ENCODE measurements at places on chromosomes 6 and 20.

DNA sequence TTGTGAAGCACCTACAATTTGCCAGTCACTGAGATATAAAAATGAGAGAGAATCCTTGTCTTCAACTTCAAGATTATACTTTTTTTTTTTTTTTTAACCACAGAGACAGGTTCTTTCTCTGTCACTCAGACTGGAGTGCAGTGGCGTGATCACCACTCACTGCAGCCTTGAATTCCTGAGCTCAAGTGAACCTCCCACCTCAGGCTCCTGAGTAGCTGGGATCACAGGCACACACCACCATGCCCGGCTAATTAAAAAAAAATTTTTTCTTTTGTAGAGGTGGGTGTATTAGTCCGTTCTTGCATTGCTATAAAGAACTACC is 51.6 kb upstream of the PMEPA1 start:
- no peak for DNase-seq

DNA sequence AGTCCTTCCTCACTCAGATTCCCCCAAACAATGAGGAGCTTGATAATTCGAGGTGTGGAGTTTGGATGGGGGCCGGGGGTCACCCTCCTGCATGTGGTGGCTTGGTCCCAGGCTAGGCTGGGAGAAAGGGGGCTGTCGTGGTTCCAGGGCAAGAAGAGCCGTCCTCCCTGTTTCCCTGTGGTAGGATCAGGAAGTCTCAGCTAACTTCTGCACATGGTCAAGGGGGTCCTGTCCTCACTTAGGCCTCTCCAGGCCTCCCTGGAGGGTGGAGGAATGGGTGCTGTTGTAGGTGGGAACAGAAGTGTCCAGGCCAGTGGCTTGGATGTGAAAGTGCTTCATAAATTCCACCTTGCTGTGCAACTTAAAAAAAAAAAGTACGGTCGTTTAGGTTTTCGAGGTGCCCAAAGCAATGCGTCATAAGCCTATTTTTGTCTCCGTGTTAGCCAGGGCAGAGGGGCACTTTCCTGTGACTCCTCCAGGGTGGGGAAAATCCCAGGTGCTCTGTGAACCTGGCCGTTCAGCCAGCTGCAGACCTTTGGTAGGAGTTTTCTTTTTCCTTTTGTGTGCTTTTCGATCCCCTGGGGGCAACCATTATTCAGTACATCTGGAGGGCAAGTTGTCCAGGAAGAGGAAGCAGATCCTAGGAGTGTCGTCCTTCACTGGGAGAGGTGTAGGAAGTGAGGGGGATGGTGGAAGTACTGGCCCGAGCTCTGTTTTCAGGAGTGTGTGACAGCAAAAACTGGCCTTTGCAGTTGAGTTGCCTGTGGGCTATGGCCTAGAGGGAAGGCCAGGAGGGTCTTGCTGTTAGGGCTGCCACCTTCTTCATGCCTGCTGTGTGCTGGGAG is 9.6 kb downstream of the IGF2R start:
- DNase-seq = no peak

GRCh38 chr6:161161889-161162624 is 111.8 kb downstream of the AGPAT4 start:
- DNase-seq = no peak

DNA sequence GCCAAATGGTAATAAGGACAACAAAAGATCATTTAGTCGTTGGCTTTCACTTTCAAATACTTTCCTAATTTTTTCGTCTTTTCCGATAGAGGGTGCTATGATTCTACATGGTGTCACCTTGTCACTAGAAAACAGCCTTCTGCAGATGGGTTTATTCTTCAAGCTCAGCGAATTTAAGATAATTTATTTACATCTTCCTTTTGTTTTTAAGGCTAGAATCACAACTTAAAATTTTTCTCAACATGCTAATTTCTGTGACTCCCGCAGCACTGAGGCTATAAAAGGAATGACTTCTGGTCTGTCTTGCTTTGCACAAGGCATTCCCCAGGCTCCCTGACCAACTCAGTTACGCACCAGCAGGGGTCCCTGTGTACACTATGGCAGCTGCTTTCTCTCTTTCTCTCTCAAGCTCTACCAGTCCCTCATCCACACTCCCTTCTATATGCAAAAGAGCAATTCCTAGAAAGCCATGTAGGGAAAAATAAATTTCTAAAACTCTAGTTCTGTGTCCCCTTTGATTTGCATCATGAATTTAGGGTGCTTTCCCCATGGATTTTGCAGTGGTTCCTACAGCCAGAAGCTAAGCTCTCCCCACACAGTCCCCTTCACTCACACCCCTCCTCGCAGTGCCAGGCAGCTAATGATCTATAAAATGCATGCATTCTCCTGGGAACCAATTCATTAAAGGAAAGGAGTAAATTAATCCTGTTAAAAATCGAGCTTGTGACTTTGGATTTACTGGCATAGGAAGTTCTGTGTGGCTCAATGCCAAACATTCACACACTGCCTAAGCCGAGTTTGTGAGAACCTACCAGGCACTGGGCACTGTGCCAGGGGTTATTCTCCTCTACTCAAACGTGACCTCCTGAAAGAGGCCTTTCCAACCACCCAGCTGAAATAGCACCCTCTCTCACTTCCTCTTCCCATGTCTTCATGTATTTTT is 74.5 kb downstream of the DCDC2 start:
- no peak for DNase-seq

GRCh38 chr20:40326784-40327183 is 362.3 kb downstream of the MAFB start:
- DNase-seq = no peak

GRCh38 chr20:49983123-49983847 is 505 bp downstream of the SNAI1 start:
- DNase-seq = no peak

DNA sequence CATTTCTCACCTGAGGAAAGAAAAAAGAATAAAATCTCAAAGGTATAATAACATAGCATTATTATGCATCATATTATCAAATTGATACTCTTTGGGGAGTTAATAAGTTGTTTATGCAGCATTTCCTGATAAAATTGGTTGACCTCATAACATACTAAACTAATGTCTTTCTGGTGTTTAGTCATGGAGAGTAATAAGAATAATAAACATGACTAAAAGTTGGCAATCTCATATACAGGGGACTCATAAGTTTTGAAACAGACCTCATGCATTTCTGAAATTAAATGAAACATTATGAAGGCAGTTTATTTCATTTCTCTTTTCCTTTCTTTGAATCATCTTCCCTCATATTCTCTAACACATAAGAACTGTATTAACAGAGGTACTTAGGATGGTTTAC is 60.5 kb upstream of the PRDM1 start:
- DNase-seq = no peak

GRCh38 chr6:139825935-139826374 is 451.5 kb upstream of the CITED2 start:
- DNase-seq = no peak

DNA sequence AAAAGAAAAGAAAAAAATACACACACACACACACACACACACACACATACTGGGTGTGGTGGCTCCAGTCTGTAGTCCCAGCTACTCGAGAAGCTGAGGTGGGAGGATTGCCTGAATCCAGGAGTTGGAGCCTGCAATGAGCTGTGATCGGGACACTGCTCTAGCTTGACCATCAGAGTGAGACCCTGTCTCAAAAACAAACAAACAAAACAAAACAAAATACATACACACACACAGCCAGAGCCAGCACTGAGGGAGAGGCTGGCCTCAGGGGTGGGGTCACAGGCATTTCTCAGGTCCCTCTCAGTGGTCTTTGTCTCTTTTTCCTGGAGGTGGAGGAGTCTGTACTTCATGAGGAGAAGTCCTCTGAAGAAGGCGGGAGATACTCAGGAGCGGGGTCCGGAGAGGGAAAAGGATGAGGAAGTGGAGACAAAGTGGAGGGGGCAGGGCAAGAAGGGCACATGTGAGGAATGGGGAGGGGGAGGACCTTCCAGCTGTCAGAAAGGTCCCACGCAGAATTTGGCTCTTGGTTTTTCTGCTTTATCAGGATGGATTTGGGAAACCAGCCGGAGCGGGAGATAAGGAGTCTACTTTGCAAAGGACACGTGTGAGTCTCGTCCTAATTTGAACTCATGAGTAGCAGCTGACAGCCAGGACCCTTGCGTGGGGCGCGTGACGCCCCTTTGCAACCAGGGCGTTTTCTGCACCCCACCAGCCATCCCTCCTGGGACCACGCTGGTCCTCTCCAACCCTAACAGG is 7.7 kb upstream of the MICB start:
- DNase-seq = no peak

- no peak for DNase-seq
Observed at GRCh38 chr6:36267731-36268477, 2.0 kb upstream of the PNPLA1 start.

DNA sequence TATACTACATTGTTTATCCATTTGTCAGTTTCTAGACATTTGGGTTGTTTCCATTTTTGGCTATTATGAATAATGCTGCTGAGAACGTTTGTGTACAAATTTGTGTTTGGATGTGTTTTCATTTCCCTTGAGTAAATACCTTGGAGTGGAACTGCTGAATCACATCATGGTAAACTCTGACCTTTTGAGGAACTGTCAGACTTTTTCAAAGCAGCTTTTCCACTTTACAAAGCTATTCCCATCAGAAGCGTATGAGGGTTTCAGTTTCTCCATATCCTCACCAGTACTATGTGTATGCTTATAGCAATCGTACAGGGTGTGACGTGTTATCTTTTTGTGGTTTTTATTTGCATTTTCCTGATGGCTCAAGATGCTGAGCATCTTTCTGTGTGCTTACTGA is 103.7 kb downstream of the MYO6 start:
- DNase-seq = no peak

DNA sequence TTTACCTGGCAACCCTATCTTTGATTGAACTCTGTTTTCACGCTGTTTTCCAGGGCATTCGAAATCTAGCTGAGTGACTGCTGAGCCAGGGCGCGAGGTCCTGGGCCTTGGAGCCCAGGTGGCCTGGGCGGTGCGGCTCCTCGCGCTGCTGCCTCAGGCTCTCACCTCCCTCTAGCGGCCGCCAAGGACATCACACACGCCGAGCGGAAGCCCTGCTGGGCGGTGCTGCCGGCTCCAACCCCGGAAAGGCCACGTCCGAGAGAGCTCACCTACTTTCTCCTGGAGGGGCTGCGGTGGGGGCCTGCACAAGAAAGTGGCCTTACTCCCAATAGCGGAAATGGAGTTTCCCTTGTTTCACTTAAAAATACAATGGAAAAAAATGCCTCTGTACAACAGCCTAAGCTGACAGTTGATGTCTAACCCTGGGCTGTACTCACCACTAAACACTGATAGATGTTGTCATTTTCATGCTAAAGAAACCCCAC is 77.7 kb downstream of the ELOVL4 start:
- DNase-seq = peak; percentile 53

DNA sequence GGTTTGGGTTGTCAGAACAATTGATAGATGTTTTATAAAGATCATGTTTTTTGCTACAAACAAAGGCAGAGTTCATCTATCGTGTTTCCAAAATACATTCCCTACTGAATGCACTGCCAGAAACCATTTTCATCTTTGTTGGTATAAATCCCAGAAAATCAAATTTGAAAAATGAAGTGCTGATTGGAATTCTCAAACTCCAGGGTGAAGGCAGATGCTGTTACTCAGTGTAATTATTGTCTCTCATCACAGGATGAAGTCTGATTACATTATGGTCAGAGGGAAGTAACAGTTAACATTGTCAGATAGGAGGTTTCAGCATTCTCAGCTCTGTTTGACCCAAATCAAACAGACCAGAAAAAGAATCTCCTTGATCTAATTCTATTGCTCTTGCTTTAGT is 198.4 kb upstream of the KCNK16 start:
- no peak for DNase-seq

DNA sequence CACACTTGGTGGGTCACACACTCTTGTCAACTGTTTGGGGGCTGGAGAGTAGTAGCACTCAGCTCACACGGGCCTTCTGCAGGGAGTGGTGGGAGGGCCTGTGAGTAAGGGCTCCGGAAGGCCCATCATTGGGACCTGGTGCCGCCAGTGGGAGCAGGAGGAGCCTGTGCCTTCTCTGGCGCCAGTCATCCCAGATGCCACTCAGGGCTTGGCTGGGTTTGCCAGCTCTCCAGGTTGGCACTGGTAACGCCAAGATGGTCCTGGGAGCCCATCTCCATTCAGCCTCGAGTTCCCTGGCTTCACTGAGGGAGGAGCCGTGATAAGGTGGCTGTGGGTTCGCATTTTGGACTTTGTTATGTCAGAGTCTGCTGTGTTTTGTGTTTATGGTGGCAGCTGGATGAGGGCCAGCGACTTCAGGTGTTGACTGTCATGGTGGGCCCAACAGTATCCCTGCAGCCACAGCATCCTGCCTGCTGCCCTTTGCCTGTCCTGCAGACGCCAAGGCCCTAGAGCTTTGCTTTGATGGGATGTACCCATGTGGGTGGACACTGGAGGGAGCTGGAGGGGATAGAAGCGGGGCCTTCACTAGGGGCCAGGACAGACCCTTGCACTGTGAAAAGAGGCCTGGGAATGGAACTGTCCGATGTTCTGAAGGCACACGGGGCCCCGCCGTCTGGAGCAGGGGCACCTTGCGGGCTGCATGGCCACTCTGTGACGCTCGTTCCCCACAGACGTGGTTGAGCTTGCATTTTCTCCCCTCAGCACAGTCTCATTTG is 13.3 kb upstream of the DNAJC5 start:
- DNase-seq = no peak

- DNase-seq = no peak
Observed at GRCh38 chr6:41967312-41968287, 26.0 kb upstream of the CCND3 start.

DNA sequence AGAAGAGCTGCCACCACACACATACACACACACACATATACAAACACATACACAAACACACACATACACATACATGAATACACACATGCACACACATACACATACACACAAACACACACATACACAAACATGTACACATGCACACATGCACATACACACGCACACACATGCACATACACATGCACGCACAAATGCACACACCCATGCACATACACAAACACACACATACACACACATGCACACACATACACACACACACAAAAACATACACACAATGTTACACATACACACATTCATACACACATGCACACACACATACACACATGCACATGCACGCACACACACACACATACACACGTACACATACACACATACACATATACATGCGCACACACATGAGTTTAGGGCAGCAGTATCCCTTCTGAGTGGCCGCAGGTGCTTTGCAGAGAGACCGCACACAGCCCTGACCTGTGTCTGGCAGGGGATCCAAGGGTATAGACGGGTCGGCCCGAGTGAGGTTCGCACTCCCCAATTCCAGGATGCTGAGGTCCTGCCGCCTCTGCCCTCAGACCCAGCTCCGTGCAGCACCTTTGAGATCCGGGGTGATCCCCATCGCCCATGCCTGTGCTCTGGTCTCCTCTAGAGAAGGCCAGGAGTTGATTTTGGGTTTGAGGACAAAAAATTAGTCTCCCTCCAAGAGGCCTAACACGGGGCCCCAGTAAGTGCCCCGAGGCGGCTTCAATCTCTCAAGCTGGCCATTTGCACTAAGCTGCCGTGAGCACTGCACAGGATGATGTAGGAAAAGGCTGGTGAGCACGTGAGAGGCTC is 56.8 kb downstream of the TMEM242 start:
- no peak for DNase-seq

GRCh38 chr6:111721753-111722154 is 116.1 kb upstream of the TRAF3IP2 start:
- DNase-seq = no peak

DNA sequence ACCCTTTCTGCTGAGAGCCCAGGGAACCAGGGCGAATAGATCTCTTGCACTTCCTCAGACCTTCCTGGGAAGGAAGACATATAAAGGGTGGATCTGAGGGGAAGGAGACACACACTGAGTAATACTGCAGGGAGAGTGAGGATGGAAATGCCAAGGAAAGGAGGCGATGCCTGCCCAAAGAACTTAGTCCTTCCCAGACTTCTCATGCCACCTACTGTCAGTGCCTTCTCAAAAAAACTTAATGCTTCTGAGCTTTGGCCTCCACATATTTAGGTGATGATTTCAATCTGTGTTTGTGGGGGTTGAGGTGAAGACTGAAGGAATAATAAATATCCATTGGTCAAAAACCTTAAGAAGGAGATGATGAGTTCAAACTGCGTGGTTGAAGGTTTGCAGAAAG is 9.7 kb downstream of the BTN3A1 start:
- DNase-seq = no peak
